ENCODE measurements at places on chromosomes 6 and 20.

GRCh38 chr6:23890543-23891227, 235.3 kb upstream of the NRSN1 start:
- DNase-seq, result no peak

- DNase-seq, result no peak
These were observed 8.0 kb downstream of the CD2AP start for GRCh38 chr6:47485491-47486135.

DNA sequence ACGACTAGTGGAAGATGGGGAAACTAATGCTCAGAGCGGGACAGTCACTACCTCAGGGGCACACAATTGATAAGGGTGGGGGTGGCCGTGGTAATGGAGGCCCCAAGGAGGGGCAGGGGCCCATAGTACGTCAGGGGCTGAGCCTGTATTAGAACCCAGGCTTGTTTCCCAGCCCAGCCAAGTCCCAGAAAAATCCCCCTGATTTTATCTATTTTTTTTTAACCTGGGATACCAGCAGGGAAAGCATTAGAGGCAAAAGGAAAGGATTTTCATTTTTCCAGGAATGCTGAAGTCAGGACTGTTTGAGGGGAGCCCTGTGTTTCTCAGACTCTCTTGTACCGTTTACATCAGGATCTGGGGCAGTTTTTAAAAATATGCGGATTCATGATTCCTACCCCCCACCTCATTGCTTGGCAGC, 382 bp downstream of the MYH7B start:
- no peak for DNase-seq

DNA sequence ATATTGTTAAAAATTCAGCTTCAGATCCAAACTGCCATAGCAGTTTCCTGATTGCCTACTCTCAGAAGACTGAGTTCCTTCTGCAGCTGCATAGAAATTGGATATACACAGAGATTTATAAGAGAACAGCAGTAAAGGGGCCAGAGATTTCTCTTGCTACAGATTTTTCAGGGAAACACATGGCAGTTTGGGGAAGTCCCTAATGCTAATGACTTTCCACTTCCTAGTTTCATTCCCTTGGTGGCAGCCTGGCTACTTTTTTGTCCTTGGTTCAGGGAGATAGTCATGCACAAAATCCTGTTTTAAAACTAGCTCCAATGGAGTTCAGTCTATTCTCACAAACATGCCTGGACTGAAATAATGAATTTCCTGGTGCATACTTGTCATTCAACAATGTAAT, 125.3 kb upstream of the PLCB4 start:
- no peak for DNase-seq

Measured in spleen (tissue), 13 donors.